Stimulated activated naive CD4-positive, alpha-beta T cell treated with Interleukin-2 at 50 U/mL for 16 hours (primary cell): ENCODE measurements at places on chromosomes 1 and 21.

DNA sequence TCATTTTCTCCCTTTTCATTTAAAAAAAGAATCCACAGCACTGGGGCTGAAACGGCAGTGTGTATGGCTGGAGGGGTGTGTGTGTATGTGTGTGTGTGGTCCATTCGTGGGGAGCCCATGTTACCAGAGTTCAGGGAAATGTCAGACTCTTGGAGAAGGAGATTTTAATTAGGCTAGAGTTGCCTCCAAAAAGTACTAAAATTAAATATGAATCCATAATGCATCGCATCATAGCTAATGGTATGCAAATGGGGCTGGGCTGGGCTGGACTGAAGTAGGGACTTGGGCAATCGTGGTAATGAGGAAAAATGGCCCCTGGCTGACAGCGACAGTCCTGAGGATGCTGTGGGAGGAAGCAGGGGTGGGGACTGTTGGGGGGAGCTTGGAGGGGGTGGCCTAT lies 24.8 kb downstream of the GRIK3 start:
- DNase-seq: no peak

DNA sequence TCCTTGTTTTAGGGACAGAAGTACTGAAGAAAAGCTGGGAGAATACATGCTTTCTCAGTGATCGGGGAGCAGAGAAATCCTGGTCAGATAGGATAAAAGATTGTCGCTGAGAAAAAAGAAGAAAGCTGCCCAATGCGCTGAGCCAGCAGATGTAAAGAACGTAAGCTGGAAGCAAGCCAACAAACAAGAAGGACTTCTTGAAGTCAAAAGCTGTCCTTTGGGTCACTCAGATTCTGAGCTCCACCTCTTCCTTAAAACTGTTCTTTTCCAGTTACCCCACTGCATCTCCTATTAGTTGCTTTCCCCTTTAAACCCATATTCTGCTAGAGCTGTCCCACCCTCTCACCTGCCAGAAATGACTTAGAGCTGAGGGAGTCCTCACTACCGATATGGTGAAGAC lies 64.8 kb downstream of the GPR137B start:
- DNase-seq: no peak

DNA sequence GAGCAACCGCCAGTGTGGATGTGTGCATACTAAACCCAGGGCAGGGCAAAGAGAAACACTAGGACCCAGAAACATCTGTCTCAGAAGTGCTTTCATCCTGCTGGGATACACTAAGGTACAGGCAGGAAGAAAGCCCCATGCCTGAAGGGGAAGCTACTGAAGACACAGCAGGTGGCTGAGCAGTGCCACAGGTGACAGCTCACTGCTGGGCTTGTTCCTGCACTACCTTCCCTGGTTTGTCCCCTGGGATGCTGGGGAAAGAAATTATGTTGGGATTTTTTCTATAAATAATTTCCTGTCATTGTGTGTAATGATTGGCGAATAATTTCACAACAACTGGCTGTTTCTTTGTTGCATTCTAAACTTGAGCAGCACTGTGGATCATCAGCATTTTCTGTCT lies 245.3 kb upstream of the RAB4A start:
- no peak for DNase-seq

DNA sequence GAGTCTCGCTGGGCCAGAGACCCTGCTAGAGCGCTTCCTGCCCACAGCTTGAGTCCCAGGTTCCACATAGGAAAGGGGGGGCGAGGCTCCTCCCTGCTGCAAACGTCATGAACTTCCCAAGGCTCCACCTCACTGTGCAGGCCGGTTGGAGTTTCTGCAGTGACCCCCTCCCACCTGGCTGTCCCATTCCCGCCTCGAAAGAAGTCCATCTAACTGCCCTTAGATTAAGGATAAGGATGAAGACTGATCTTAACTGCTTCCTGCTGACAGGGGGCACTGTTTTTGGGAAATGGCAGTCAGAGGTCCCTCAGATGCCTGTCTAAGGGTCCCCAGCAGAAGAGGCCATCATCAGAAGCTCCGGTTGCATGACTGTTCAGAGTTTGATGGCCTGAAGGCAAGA lies 62.7 kb downstream of the STUM start:
- DNase-seq: no peak

DNA sequence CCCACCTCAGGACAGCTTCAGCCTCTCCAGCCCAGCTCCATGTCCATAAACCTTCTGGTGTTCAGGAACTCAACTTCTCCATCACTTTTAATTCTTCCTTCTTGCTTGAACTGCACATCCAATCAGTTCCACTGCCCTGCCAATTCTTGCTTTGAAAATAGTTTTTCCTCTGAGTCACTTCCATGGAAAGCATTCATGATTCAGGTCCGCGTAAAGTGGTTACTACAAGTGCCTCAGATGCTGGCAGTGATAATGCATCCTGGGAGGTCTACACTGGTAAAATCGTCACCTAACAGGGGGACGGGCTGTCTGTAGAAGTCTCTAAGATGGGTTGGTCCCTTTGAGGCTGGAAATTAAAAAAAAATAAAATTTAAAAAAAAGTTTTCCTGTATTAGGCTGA lies 25.9 kb upstream of the RCAN1 start:
- DNase-seq: no peak

- DNase-seq: no peak
Observed at GRCh38 chr1:21707891-21708290, 38.7 kb upstream of the RAP1GAP start.

- DNase-seq: no peak
Observed at GRCh38 chr1:5989731-5990271, 2.4 kb downstream of the NPHP4 start.

GRCh38 chr1:56516539-56517252 lies 62.7 kb downstream of the PLPP3 start:
- no peak for DNase-seq

DNA sequence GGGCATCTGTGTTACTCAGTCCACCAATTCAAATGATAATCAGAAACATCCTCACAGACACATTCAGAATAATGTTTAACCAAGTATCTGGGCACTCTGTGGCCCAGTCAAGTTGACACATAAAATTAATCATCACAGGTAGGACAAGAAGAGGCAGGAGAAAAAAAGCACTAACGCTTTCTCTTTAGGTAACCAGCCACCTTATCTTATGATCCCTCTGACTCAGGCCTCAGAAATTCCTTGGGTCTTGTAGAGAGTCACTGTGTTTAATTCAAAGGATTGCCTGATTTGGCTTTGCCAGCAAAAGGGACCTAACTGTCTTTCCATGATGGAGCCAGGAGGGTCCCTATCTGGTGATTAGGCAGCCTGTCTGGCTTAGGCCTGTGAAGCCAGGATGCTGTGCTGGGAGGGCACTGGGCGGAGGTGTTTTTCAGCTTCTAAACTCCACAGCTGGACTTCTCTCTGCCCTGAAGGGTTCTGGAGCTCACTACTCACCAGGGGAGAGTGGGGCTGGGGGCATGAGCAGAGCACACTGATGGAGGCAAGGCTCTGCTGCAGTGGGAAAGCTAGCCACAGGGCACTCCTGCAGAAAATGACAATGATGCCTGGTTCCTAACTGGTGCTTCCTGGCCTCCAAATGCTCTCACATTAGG lies 36.4 kb upstream of the STUM start:
- no peak for DNase-seq
